ENCODE measurements at places on chromosomes 1 and 21.

GRCh38 chr1:19969898-19970660, 9.3 kb downstream of the PLA2G2A start:
- no peak for DNase-seq

GRCh38 chr1:32151319-32151787, 28.1 kb upstream of the TXLNA start:
- DNase-seq = no peak

DNA sequence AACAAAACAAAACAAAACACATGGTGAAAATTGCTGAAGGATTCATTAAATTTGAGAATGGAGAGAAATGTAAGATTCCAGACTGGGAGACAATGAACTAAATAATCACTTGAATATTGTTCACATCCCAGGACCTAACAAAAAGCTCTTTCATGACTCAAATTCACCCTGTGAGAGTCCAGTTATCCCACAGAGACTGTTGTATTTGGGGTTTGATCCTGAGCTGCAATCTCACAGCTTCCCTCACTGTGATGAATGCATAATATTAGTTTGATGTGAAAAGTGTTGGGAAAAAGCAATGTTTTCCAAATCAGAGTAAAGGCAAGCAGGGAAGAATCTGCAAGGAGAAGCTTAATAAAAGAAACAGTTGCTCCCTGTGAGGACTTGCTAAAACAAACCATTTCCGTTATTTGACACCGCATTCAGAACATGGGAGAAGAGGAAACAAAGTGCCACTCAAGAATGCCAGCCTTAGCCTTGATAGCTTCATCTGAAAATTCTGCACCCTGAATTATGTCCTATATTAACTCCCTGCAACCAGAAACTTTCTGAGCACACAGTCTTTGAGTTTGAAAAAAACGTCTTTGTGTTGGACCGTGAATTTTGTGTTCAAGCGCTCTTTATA, 208.8 kb downstream of the DAB1 start:
- DNase-seq = peak; percentile 34

- DNase-seq = no peak
Measured at GRCh38 chr1:175136246-175136645, 56.3 kb downstream of the KIAA0040 start.

DNA sequence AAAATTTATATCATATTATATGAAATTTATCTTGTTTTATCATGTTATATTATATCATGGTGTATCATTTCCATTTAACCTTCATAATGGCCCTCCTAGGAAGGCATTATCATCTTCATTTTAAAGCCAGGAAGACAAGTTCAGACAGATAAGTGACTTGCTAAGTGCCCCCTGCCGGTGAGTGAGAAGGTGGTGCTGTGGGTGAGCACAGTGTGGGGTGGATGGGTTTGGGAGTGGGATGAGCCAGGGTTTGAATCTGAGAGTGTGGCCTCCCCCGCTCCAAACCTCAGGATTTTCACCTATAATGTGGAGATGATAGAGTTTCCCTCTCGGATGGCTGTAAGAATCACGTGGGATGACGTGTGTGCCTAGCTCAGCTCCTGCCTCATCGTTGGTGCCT, 108.7 kb upstream of the IGSF21 start:
- DNase-seq = no peak

DNA sequence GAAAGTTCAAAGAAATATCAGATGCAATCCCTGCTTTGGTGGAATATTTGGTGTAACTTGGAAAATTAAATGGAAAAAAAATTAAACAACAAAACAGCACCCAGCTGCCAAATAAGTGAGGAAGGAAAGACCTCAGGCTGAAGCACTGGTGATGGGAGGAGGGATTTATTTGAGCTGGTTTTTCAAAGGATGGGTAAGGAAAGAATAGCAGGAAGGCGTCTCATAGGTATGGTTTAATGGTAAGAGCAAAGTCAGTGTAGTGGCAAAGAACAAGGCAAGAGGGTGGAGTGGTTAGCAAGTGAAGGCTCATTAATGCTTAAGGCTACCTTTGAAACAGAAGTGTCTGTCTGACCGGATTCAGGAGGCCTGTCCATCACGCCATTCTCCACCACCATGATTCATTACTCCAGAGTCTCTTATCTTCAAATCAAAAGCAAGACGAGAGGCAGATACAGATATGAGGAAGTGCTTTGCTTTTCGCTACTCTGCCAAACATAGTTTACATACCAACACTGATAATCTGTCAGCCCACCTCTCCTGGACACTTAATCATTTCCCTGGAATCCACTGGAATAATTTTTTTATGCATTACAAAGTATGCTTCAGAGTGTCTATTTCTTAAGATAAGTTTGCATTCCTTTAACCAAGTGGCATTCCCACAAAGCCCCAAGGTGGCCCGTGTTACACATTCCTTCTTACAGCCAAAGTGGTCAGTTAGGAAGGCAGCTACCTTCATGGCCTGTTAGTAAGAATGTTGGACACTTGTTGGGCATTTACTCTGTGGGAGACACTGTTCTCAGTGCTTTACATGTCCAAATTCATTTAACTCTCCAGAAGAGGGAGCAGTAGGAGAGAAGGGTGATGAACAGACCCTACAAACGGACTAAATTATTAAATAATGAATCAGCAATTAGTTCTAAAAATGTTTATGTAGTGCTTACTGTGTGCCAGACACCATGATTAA, 146.6 kb downstream of the ROR1 start:
- DNase-seq = no peak

DNA sequence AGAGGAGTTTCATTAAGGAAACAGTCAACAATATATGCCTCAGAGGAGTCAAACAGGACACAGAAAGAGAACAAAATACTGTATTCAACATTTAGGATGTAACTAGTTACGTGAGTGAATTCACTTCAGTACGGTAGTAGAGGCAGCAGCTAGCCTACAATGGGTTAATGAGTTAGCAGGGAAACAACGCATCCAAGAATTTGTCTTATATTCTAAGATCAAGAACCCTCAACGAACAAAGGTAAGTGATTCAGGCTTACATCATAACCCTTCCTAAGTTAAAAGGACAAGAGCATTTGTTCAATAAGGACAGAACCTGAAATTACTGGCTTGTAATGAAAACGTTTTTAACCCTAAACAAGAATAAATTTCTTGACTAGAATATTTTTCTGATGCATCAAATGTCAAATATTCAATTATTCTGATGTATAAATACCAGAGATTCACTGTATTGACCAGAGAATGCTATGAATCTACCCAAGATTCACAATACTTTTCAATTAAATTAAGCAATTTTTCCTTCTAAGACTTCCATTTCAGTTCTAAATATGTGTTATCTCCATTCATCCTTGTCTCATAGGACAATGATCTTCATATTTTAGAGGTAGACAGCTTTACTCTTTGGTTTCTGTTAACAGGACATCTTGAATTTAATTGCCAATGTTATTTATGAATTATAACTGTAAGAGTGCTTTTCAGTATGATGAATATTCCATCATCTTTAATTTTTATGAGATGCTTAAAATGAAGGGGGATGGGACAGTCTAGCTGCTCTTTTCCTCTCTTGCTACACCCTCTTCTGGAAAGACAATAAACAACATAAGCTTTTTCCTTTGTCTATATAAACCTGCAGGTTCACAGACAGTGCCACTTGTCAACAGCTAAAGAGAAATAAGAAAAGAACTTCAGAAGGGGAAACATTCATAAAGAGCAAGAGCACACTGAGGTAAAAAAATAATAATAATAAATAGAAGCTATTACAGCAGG, 209.5 kb downstream of the SMYD3 start:
- DNase-seq = no peak

DNA sequence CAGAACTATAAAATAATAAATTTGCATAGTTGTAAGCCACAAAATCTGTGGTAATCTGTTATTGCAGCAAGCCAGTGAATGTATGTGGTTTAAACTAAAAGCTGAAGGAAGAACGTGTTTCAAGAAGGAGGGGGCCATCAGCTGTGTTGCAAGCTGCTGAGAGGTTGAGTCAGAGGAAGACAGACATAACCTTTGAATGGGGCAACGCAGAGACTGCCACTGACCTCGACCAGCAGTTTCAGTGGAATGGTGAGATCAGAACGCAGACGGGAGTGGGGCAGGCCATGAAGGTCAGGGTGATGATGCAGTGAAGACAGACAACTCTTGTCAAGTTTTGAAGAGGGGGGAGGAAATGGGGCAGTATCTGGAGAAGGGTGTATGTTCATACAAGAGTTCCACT, 23.2 kb upstream of the QSOX1 start:
- no peak for DNase-seq

GRCh38 chr1:33092438-33092837, 11.5 kb downstream of the AZIN2 start:
- no peak for DNase-seq

DNA sequence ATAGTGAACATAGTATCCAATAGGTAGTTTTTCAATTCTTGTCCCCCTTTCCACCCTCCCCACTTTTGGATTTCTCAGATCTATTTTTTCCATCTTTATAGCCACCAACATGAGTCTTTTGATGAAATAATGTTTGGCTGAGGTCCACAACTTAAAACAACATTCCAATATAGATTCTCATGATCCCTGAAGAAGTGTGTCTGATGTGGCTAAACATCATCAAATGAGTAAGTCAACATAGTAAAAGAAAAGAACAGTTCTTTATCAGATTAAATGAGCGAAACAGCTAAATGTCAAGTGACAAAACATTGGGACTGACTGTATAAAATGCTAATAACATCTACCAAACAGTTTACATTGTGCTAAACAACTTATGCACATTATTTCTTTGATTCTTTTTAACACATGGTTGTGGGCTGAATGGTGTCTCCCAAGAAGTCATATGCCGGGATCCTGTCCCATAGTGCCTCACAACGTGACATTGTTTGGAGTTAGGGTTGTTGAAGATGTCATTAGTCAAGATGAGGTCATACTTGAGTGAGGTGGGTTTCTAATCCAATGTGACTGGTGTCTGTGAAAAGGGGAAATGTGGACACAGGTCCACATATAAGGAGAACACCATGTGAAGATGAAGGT, 453.6 kb downstream of the LTN1 start:
- no peak for DNase-seq

DNA sequence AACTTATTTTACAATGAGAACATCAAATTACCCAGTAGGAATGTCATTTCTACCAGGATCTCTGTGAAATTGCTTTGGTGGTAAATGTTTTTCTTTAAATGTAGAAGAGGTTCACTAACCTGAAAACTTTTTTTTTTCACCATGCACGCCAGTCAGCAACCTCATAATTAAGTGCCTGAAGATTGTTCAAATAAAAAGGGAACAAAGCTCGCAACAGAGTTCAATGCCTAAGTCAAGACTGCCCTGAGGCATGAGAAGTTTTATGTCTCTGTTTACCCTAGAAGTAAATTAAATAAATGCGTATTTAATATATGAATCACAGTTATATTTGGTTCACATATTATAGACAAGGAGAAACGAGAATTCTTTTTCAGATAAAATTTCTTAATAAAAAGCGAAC, 13.8 kb upstream of the SYDE2 start:
- no peak for DNase-seq

DNA sequence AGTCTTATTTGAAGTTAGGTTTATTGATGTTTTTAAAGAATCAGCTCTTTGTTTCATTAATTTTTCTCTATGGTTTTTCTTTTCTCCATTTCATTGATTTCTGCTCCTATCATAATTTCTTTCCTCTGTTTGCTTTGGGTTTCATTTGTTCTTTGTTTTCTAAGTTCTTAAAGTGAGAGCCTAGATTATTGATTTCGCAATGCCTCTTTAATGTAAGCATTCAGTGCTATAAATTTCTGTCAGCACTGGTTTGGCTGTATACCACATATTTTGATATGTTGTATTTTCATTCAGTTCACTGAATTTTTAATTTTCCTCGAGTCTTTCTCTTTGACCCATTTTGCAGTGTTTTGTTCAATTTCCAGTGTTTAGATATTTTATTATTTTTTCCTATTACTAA, 68.7 kb downstream of the DNAH14 start:
- no peak for DNase-seq

DNA sequence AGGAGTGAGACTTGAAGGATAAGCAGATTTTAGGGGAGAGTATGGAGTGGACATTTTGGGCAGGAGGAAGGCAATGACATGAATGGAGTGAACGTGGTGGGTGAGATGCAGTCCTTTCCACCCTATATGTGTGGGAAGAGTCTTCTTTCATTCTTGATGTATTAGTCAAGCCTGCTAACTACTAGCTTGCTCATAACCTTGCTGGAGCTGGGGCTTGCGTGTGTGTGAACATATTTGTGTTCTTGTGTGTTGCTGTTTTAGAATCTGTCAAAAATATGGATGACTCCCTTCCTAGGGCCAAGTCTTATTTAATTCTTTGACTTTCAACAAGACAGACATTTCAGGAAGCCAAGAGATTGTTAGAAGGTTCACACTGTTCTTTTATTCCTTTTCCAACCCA, 132.7 kb downstream of the UCK2 start:
- DNase-seq = no peak

GRCh38 chr1:207996636-207997035, 85.7 kb upstream of the CD34 start:
- no peak for DNase-seq

GRCh38 chr1:201361652-201362504, 15.6 kb downstream of the TNNT2 start:
- no peak for DNase-seq

DNA sequence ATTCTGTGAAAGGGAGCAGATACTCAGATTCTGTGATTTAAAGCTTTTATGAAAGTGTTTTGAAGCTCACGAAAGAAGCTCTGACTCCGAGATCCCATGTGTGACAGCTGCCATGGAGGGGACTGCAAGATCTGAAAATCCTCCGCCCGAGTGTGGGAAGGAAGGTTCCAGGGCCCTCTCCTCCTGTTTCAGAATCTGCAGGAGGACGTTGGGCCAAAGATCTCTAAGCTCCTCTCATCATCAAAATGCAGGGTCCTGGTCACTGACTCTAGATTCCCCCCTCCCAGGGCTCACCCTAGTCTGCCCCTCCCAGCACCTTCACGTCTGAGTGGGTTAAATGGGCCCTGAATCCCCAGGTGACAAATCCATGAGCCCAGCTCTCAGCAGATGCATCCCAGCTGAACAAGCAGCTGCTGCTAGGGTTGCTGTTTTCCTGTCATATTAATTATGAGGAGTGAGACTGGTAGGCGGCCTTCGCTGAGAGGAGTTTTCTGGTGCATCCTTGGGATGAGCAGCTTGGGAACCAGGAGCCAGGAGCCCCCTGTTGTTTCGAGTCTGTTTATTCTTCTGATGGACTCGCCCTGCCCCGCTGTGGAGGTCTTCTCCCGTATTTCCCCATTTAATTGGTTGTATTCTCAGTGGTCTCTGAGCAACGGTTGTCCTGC, 402.0 kb downstream of the MATN1 start:
- no peak for DNase-seq

- DNase-seq = no peak
Measured at GRCh38 chr1:168390271-168390670, 109.6 kb downstream of the TBX19 start.

DNA sequence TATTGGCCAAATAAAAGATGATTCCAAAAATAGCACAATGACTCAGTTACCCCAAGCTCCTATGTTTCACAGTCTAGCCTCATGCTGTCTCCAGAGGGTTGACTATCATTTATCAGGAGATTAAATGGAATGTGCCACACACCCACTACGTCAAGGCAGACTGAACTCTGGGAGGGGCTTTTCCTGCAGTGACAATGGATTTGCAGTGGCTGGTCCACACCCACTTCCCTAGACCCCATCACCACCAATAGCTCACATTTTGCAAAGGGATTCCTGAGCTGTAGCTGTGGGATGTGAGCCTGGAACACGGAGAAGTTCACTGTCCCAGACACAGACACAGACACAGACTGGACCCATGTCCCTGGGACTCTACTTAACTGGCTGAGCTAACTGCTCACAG, 77.1 kb downstream of the HLCS start:
- DNase-seq = no peak

GRCh38 chr1:33610391-33610790, 137.9 kb downstream of the ZSCAN20 start:
- no peak for DNase-seq
